Stimulated activated CD4-positive, alpha-beta T cell treated with anti-CD3 and anti-CD28 coated beads, Interleukin-1b, Interleukin-23, amount 100 ng/mL, for 1 hour (primary cell): ENCODE measurements at places on chromosomes 5 and 9.

DNA sequence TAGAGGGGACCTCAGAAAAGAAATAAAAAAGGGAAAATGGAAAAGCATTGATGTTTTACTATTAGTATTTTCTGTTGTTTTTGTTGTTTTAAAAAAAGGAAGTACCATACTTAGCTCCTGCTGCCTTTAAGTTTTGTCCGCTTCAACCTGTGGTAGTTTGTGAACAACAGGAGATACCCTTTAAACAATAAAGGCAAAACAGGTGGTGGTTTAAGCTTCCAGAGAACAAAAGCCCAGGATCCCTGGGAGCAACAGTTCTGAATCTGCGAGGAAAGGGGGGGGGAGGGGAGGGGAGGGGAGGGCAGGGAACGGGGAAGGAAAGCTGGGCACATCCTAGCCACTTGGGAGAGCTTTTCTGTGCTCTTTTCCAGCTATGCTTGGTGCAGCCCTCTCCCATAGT, 2.1 kb upstream of the PSIP1 start:
- no peak for DNase-seq

DNA sequence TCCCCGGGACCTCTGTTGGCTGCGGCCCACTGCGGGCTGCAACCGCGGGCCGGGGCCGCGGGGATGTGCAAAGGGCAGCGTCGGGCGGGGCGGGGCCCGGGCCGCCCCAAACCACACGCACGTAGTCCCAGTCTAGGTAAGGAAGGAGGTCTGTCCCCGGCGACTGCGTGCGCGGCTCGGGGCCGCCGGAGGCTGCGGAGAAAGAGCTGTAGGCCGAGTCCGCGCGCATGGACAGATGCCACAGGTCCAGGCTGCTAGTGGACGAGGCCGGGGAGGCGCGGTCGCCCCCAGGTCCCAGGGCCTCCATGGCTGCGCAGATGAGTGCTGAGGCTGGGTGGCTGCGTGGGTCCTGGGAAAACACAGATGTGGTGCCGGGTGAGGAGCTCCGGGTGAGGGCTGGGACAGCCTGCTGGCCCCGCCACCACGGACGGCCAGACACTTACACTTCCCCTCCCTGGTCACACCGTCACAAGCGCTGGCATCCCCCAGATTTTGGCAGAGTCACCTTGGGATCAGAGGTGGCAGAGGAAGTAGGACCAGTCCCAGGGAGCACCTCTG, 4.5 kb downstream of the SHROOM1 start:
- DNase-seq = no peak

DNA sequence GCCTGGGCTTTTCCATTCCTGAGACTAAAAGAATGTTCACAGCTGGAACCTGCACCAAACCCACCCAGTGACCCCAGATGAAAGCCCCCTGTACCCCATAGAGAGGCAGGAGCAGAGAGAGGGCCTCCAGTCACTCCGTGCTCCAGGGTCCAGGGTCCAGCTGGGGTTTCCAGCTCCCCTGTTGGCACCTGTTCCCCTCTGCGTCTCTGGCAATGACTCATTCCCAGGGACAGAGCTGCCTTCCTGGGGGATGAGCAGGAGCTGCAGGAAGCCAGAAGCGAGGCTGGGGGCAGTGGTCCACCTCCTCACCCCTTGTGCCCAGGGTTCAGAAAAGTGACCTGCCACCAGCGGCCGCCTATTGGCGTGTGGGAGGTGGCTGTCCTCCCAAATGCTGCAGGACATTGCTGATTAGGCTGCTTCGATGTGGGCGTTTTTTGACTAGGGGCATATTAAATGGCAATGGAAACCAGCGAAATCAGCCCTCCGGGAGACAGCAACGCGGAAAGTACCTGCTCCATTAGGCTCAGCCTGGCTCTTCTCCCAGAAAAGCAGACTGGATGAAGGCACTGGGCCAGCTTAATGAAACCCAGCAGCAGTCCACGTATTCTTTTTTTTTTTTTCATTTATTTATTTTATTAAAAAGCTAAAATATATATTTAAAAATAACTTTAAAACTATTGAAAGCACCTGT, 97.4 kb downstream of the DAP start:
- no peak for DNase-seq

- DNase-seq = no peak
Measured at GRCh38 chr5:156272139-156272538, 54.8 kb upstream of the SGCD start.

DNA sequence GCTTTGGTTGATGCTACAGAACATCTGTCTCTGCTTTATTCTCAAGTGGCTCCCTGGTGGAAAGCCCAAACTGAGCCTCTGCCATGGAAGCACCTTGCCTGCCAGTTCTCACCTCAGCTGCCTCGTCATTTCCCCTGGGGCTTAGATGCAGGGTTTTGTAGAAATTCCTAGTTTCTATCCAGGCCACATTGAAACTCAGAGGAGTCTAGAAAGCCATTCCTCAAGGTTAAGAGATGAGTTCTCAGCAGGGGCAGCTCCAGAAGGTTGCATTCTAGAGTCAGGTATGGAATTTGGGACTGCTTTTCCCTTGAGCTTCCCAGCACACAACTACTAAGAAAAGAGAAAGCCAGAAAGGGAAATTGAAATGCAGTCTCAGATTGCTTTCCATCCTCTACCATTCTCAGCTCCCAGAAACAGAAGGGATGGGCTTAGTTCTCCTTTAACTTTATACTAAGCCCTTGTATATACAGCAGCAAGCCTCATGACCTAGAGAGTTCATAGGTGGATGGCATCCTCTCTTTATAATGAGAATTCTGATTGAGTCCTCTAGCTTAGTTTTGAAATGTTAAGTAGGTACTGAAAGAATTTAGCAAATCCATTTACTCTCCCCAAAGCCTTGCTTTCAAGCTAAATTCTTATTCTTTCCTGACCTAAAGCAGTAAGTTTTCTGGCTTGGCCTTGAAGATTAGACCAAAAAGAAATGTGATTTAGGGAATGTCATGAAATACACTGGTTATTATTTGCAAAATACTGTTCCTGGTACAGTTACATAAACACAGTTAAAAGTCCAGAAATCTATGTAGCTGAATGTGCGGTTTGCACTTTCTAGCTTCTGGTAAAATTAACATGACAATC, 66.0 kb upstream of the MEF2C start:
- DNase-seq = no peak

DNA sequence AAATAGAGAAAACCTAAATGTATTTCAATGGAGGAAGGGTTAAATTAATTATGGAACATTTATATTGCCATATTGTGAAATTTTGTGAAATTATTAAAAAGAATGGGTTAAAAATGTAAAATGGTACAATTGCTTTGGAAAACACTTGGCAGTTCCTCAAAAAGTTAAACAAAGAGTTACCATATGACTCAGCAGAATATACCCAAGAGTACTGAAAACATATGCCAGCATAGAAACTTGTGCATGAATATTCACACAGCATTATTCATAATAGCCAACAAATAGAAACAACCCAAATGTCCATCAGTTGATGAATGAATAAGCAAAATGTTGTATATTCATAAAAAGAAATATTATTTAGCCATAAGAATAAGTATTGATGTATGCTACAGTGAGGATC, 181.0 kb upstream of the MAST4 start:
- DNase-seq = no peak

DNA sequence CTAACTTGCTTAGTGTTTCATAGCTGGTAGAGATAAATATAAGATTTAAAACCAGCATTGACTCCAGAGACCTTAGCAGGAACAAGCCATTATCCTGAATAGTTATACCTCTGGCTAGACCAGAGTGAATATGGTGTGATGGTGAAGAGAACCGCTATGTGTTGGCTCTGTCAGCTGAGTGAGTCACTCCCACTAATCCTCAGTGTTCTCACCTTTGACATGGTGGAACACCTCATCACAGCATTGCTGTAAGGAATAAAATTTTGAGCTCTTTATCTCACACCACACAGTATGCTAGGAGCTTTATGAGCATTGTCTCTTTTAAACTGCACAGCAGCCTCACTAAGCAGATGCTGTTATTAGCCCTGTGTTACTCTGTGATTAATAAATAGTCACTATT, 90.7 kb upstream of the DHFR start:
- DNase-seq = no peak

- no peak for DNase-seq
Measured at GRCh38 chr9:74173284-74173683, 323.9 kb upstream of the RORB start.

DNA sequence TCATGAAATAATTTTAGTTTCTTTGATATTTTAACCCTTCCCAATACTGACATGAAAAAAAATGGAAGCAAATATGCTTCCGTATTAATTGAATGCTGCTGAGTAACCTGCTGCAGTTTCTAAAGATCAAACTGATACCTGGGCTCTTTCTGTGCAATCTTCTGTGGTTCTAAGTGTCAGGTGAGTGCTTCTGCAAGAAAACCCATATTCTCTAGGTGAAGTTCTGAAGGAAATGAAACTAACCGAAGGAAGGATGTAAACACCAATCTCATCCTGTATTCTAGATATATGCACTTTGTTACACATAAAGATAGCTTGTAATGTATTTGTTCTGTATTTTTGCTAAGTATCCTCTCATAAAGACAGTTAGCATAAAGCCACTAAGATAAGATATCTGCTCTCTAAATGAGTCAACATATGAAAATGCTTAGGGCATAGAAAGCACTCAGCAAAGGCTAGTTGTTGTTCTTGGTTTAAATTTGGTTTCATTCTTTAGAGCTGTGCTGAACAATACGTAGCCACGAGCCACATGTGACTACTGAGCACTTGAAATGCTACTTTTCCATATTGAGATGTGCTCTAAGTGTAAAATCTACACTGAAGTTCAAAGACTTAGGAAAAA, 52.0 kb downstream of the ITGA2 start:
- no peak for DNase-seq

DNA sequence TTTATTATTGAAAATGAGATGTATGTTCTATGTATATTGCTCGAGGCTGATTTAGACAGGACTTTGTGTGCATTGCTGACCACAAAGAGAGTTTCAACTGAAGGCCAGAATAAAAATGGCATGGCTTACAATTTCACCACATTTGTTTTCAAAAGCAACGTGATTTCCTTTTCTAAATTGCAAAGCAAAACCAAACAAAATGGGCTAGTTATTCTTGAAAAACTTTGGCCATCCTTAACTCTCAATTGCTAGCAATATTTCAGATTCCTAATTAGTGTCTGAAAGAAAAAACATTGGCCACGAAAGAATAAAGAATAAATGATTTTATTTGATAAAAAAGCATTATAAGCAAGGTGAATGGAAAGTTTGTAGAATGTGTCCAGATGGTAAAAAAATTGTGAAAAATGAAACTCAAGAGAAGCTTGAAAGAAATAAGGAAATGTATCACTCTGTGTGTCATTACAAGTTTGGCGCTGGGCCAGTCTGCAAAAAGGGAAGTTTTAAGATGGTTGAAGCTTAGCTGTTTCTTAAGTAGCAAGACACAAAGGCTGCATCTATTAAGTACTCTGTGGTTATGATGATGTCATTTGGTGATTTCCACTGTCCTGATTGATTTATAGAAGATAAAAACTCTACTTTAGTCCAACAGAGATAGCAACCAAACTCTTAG, 89.2 kb upstream of the PRLR start:
- DNase-seq = no peak

GRCh38 chr5:2515180-2515764, 236.2 kb downstream of the IRX2 start:
- DNase-seq = no peak

DNA sequence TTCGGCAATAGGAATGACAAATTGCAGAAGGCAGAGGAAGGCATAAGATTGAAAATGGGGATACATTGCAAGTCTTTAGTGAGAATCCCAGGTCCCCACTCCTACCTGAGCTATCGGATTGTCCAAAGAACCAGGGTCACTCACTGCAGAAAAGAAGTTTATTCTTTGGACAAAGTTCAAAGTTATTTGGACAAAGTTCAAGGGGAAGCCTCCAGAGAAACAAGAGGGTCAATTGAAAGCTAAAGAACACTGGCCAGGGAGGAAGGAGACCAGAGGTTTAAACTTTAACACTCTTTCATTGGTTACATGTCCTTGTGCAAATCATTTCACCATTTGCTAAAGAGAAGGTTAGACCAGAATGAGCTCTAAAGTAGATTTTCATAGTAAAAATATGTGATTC, 5.2 kb upstream of the UHRF2 start:
- DNase-seq = no peak

DNA sequence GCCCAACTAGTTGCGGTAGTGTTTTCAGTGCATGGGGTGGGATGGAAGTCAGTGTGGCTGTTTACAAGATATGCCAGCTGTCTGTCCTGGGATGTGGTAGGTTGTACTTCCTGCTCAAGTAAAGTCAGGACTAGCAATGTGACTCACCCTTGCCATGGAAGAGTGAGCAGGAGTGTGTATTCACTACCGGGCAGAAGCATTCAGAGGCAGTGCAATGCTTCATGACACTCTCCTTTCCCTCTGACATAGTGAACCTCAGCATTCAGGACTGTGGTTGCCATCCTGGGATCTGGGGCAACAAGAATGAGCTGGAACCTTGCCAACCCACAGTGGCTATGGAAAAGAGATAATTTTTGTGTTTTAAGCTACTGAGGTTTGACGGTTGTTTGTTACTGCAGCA, 68.9 kb downstream of the BOD1 start:
- no peak for DNase-seq

DNA sequence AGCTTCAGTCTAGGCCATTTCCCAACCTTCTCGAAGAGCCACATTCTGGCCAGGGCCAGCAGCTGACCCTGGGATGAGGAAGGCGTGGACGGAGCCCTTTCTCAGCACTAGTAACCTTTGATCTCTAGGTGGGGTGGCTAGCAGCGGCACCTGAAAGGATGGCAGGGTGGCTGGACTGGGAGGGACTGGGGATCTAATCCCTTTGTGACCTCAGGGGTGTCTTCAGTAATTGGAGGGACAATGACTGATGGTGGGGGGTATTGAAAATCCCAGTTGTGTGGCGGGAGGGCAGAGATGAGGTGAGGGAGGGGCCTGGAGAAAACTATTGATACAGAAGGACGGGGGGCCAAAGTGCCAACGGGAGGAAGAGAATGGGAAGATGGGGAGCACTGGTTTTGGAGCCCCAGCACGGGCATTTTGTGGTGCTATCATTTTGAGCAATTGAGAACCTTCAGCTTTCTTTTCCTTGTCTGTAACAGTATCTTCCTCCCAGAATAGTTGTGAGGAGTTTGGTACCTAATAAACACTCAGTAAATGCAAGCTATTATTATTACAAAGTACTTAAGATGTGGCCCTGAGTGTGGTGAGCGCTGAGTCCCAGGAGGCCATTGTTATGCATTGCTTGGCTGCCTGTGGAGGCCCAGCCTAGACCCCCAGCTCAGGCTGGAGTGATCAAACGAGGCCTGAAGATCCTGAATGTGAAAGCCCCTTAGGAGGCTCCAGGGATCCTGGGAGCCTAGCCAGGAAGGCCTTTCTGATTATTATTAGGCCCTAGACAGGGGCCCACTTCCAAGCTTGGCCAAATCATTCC, 37.3 kb upstream of the UBE2D2 start:
- no peak for DNase-seq

DNA sequence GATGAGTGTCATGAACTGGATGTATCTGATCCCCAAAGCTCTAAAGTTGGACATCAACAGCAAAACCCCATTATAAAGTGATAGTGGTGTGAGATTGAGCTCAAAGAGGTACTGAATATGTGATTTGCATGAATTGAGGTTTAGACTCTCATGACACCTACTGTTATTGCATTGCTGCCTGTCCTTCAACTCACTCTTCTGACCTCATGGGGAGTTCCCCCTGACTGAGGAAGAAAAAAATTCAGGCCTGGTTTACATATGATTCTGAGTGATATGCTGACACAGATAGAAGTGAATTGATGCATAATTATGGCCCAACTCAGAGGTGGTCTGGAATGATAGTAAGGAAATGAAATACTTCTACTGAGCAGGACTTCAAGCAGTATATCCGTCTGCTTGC, 76.2 kb upstream of the CHD1 start:
- DNase-seq = no peak

GRCh38 chr9:32681751-32682150, 46.3 kb upstream of the TAF1L start:
- DNase-seq = no peak

GRCh38 chr5:100777680-100778300, 125.3 kb downstream of the ST8SIA4 start:
- no peak for DNase-seq
